ENCODE measurements at places on chromosomes 12 and 14.
A peak's percentile ranks its signal among the peaks of the same experiment; 100 is the strongest.

- DNase-seq, result no peak
These were observed 93.9 kb upstream of the OVCH1 start for GRCh38 chr12:29591140-29592020.

GRCh38 chr12:3224530-3224903 is 147.3 kb downstream of the TSPAN9 start:
- DNase-seq, result no peak

DNA sequence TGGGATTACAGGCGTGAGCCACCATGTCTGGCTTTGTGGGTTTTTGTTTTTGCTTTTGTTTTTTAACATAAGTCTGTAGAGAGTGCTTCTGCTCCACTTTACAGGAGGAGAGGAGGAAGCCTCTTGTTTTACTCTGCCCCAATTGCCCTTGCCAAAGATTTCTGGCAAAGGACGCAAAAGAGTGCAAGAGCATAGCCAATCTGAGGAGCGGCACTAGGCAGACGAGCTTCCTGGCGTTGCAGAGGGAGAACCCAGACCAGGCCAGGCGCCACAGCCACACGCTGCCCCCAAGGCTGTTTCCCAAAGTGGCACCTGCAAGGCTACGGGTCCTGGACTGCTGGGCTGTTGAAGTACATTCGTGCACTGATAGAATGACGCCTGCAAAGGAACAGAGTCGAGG is 96.2 kb downstream of the BBS10 start:
- DNase-seq, result no peak

- no peak for DNase-seq
These were observed 141.1 kb downstream of the HMGA2 start for GRCh38 chr12:65965358-65965757.

- DNase-seq, result no peak
These were observed 115.2 kb downstream of the LGMN start for GRCh38 chr14:92633274-92633616.

DNA sequence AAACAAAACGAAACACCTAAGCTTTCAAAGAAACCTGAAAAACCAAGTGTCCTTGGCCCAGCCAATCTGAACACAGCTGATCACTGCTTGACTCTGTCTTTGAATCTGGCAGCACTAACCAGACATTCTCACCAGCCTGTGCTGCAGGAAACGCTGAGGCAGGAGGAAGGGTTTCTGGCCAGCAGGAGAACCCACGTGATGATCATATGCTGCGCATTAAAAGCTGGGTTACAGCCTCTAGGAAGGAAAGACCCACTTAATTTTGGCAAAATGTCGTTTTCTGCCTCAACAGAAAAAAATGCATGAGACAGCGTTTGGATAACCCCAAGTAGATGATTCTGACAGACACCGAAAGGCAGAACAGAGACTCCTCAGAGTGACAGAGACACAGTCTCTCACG is 9.8 kb downstream of the APPL2 start:
- DNase-seq, result no peak

DNA sequence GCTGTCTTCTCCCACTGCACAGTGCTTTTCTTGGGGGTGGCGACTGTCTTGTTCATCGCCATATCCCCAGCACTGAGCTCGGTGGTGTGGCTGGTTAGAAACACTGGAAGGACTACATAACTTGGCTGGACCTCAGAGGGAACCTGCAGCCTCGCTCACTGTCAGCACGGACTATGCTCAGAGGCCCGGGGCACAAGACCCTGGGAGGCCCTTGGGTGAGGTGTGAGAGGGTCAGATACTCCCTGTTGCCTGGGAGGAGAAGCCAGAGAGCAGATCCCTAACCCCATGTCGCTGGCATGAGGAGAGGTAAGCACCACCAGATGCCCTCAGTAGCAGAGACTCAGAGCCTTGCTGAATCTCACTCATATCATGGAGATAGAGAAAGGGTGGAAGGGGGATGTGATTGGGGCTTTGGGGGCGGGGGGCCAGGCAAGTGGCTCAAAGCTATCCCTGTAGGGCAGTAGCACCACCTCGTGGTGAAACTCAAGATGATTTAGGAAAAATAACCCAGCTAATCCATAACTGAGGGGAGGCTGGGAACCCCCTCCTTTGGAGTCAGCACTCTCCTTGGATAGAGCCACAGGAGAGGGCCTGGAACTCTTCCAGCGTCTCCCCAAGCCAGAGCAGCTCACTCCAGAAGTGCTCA is 18.7 kb upstream of the HDAC7 start:
- DNase-seq, result no peak

- no peak for DNase-seq
These were observed 86.3 kb upstream of the TBX3 start for GRCh38 chr12:114770323-114770722.

DNA sequence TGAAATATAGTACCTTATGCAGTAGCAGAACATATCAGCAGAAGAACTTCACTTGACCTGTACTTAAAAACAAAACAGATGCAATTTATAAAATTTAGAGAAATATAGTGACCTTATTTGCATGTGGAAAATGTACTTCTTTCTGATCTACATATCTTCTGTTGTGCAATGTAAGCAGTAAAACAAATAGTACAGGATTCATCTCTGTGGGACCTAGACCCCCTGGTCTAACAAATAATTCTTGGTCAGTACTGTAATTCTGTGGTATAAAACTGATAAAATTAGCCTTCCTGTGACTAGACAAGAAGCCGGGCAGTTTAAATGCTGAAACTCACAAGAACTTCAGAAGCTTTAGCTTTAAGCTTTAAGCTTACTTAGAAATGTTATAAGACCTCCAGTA is 21.6 kb downstream of the HIF1A start:
- DNase-seq, result no peak

GRCh38 chr12:46131732-46132469 is 136.9 kb downstream of the SLC38A1 start:
- no peak for DNase-seq

- no peak for DNase-seq
These were observed 28.5 kb upstream of the GCH1 start for GRCh38 chr14:54931101-54931500.

- no peak for DNase-seq
These were observed 422.1 kb upstream of the SYT1 start for GRCh38 chr12:78442454-78442801.

GRCh38 chr12:67911789-67912188 is 77.5 kb upstream of the IFNG-AS1 start:
- no peak for DNase-seq

- no peak for DNase-seq
These were observed 353 bp downstream of the BAG5 start for GRCh38 chr14:103562179-103562428.

DNA sequence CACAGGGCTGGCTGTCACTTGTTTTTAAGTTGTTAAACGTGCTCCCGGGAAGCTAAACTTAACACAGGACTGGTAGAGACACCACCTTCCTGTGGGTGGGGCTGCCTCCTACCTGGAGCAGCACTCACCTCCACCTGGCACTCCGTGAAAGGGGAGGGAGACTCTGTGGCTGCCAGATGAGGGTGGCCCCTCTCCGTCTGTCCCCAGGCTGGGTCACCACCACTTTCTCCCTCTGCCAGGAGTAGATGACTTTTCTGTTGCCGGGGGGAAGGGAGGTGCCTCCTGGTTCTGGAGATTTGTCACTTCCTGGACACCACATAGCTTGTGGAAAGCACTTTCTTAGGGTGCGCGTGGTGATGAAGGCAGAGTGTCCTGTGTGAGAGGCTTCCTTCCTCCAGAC is 81.3 kb downstream of the WDR20 start:
- DNase-seq, result no peak

DNA sequence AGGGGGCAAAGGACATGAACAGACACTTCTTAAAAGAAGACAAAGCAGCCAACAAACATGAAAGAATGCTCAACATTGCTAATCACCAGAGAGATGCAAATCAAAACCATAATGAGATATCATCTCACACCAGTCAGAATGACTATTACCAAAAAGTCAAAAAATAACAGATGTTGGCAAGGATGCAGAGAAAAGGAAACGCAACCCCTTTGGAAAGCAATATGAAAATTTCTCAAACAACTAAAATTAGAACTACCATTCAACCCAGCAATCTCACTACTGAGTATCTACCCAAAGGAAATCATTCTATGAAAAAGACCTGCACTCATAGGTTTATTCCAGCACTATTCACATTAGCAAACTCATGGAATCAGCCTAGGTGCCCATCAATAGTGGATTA is 25.6 kb downstream of the MDM1 start:
- DNase-seq, result no peak

DNA sequence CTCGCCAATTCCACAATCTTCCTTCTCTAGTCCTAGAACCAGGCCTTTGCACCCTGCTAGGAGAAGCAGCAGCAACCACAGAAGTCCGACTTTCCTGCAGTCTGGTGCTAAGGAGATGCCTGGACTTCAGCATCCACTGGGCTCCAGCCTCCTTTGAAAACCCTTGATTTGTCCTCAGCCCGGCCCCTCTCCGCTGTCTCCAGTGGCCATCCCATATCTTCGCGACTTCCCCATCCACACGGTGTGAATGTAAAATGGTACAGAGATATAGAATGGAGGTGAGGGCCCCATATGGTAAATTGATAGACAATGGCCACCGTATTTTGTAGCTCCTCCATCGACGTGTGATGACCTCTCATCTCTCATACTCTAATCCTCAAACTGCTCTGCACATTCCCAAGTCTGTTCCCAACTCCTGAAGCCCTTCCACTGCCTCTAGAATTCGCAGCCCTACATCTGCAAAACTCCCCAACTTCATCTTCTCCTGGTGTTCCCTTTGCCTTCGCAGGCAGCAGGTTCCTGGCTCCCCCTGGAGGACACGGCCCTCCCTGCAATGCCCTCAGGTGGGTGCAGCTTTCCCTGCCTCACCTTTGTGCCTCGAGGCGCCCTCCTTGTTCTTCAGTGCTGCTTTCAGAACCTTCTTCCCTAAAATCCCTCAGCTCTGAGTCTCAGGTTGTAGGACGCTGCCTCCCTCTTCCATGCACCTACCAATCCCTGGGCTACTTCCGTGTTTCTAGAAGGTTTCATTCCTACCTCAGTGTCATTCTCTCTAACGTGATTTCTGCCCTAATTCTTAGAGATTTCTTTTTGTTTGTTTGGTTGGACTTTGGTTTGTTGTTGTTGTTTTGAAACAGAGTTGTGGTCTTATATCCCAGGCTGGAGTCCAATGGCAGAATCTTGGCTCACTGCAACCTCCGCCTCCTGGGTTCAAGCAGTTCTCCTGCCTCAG is 36.7 kb downstream of the TMBIM6 start:
- DNase-seq, result no peak

DNA sequence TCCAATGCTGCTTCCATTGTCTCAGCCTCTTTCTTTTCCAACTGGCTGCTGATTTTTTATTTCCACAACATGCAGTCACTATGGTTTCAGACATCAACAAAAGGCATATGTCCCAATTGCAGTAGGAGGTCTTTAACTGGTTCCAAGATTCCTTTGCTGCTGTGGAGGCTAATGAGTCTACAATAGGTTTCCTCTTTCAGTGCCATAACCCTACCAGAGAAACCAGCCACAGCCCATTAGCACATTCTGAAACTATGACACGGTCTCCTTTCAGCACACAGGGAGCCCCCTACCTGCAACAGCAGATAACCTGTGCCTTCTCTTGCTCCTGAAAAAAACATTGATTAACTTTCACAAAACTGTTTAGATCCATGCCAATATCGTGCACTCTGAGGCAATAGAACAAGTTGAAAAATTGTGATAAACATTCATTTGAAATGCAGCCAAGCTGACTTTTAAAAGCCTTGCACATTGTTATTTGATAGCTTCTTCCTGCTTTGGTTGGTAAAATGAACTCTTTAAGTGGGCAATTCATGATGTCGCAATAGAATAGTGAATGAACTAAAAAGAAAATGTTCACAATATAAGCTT is 32.4 kb downstream of the PLEKHG7 start:
- no peak for DNase-seq

DNA sequence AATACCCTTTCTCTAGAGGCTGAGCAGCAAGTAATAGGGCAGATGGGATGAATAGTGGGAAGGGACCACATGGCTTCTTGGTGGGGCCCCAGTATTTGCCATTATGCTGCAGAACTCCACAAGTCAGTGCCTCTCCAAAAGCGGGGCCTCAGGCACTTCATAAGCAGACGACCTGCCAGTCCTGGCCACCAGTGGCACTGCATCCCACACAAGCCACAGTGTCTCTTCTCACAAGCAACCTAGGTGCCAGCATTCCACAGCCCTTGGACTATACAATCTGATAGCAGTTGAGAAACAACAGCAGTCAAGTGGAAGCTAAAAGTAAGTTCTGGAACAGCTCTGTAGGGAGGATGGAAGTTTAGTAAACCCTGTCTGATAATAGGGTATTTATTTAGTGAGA is 4.2 kb upstream of the SLC8A3 start:
- DNase-seq, result no peak

DNA sequence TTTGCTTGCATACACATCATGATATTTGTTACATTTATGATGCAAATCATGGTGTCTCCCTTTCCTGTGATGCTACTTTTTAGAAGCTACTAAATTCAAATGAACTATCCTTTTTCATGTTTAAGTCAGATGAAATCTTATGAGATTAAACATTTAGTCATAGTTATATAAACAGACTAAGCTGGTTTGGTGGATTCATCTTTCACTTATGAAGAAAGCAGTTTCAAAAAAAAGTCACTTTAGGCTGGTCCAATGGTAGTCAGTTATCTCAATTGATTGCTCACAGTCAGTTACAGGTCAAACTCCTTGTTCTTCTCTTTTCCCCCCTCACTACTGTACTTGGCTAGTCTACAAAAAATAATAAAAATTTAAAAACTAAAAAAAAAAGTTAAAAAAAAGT is 19.7 kb downstream of the SYCP3 start:
- no peak for DNase-seq

GRCh38 chr12:108918206-108918605 is 38.3 kb downstream of the DAO start:
- no peak for DNase-seq

- no peak for DNase-seq
These were observed 106.9 kb upstream of the TMEM233 start for GRCh38 chr12:119486599-119487154.

DNA sequence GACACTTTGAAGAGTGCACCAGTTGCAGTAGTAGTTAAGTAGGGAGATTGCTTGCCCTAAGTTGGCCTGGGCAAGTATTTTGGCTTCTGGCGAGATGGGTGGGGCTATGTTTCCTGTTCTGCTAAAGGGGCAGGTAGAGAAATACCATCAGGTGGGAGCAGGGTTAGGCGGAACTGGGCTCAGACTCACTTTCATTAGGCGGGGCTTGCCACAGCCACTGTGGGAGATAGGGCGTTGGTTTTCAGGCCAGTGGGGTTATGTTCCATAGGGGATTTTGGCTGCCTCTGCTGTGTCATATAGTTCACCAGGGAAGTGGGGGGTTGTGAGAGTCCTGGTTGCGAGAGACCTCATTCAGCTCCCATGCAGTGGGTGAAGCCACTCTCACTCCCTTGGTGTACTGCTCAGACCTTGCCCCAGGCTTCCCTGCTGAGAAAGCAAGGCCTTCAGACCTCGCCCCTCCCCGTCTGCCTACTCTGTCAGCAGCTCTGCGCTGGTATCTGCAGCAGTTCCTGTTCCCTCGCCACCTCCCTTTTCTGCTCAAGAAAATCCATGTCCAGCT is 43.3 kb downstream of the AEBP2 start:
- DNase-seq, result peak; percentile 69

All from GM06990 (cell line).